M059J (cell line): ENCODE measurements at places on chromosomes 5 and 9. TPM values are rescaled to one million over a fixed set of nuclear protein-coding genes. Genes with fewer than 3 reads are reported as not detected.
A peak's percentile ranks its signal among the peaks of the same experiment; 100 is the strongest.

The NEUROG1 gene
- total RNA-seq, result not detected in 2 replicates

The CSF1R gene
- total RNA-seq, result 0.22 and 2.4 TPM in 2 replicates

The SPATA31C1 gene
- total RNA-seq, result not detected in 2 replicates

DNA sequence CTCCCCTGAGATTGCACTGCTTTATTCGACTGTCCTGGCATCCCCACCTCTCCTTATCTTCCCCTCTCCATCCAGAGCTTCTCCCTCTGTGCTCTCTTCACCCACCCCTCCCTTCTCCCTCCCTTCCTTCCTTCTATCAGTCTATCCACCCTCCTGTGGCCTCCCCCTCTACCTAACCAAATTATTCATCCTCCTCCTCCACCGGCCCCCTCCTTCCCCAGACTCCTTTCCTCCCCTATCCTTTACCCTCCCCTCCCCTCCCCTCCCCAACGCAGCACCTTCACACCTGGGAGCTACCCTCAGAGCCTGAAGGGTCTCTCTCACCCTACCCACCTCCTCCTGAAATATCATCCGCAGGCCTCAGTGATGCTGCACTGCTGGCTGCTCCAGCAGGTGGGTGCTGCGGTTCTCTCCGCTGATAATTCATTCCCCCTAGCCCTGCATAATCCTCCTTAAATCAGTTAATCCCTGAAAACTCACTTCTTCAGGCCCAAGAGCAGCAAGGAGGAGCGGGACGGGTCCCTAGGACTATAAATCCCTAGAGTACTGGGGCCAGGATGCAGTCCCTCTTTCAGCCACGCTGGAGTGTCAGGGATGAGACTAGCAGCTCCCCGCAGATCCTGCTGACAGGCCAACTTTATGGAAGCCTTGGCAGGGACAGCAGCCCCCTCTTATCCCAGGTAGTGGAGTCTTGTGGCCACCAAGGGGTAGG lies 97.8 kb downstream of the PCDH1 start:
- DNase-seq, result no peak

DNA sequence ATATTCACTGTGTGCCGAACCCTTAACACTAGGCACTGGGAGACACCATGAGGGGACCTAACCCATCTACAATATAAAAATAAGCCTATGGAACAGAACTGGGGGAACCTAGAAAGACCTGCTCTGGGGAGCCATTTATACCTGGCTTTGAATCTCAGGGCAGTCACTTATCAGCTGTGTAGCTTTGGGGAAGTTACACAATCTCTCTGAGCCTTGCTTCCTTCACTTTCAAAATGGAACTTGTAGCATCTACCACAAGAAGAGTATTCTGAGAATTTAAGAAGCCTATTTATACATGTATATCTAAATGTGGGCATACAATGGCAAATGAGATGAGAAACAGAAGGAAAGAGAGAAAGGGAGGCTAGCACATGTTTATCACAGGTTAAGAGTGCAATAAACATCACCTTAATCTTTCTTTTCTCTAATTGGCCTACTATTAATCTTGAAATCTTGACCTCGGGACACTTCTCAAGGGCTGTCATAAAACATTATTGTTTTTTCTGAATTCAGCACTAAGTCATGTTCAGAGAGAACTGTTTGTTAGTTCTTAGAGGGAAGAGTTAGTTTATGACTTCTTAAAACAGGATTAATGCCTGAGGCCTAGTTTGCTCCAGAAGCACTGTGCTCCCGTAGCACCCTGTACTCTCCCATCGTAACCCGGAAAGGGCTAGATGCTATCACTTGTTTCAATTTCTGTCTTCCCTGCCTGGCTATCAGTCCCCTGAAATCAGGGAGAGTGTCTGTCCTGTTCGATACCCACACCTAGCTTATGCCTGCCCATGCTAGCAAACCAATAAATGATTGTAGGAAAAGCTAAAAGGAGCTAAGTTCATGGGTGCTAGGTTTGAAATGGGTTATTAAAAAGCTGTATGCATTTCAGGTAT lies 606.4 kb upstream of the CLINT1 start:
- no peak for DNase-seq

DNA sequence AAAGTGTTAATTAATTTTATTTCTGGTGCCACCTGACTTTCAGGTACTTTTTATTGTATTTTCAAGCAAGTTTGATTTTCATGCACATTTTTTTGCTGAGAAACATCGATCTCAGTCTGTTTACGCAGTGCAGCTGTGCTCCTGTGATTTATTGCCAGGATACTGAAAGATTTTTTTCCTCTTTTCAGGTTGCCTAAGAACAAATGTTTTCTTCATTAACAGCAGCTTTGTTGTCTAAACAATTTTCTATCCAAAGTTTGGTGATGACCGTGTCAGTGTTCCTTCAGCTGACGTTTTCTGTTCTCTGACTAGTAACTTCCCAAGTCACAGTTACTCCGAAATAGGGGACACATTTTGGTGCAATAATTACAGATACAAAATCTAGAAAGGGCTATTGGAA lies 78.1 kb downstream of the VCAN start:
- DNase-seq, result no peak

GRCh38 chr5:125510651-125511050 lies 764.2 kb upstream of the ZNF608 start:
- DNase-seq, result no peak

DNA sequence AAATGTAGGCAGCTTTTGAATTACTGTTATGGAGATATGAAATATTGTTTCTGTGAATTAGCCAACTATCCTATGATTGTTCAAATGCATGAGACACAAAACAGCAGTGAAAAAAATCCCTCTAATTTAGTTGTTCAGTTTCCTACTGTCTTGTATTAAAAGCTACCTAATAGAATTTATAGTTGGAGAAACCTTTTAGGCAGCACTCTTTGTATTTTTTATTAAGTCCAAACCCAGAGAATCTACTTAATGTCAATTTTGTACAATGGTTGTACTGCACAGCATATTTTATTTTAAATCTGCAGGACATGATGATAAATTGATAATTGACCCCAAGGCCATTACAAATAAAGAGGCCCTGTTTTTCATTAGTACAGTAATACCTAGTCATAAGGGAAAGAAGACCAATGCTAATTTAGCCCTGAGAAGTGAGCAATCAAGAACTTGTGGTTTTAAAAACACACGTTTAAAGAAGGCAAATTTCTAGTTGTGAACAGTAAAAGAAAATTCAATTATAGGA lies 607.5 kb downstream of the ISL1 start:
- no peak for DNase-seq

GRCh38 chr5:172280317-172280716 lies 3.2 kb downstream of the UBTD2 start:
- no peak for DNase-seq

GRCh38 chr5:2797160-2797559 lies 45.7 kb upstream of the IRX2 start:
- DNase-seq, result no peak

GRCh38 chr9:34197756-34198711 lies 19.2 kb downstream of the UBAP1 start:
- DNase-seq, result peak; percentile 21
